ENCODE measurements at places on chromosomes 12 and 14.
A peak's percentile ranks its signal among the peaks of the same experiment; 100 is the strongest.

DNA sequence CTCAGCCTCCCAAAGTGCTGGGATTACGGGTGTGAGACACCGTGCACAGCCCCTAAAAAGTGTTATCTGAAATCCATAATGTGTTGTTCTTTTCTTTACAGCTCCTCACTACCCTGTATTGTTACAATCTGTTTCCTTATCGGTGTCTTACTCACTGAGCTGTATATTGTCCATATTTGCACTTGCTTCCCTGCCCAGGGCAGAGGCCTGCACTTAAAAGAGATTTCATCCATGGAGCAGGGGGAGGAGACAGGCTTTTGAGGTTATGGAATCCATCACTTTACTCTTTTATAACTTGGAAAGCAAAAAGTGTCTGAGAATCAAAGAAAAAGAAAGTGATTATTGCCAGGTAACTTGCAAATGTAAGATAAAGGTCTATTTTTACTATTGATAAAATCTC, 251.0 kb downstream of the DIO2 start:
- DNase-seq, result no peak

GRCh38 chr14:64945431-64946178, 3.1 kb upstream of the GPX2 start:
- DNase-seq, result no peak

- DNase-seq, result no peak
These were observed 70.1 kb downstream of the PEBP1 start for GRCh38 chr12:118206107-118206412.

DNA sequence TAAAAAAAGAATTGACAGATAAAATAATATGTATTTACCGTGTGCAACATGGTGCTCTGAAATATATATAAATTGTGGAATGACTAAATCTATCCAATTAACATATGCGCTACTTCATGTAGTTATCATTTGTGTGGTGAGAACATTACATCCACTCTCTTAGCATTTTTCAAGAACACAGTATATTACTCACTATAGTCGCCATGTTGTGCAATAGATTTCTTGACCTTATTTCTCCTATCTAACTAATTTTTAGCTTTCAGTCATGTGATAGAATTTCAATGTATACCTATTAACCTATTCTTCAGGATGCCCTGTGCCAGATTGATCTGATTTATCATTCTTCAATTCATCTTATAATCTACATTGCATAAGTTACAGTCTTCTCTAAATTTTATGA, 178.6 kb downstream of the BCAT1 start:
- no peak for DNase-seq

- DNase-seq, result no peak
These were observed 10.7 kb downstream of the DYRK4 start for GRCh38 chr12:4572680-4573079.

DNA sequence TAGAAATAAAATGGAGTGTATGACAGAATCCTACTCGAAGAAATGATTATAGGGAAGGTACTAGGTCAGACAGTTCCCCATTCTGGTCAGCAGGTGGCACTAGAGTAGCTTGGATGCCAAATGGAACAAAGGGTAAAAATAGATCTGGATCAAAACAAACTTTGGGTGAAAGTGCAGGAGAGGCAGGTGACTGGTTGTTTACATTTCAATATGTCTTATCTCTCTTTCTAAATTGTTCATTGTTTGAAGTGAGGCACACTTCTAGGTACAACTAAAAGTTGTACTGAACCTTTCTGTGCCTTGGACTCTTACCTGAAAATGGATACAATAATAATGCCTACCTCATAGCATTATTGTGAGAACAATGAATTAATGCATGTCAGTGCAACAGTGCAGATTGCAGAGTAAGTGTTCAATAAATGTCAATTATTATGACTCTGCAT, 62.0 kb upstream of the OSBPL8 start:
- DNase-seq, result peak; percentile 12

DNA sequence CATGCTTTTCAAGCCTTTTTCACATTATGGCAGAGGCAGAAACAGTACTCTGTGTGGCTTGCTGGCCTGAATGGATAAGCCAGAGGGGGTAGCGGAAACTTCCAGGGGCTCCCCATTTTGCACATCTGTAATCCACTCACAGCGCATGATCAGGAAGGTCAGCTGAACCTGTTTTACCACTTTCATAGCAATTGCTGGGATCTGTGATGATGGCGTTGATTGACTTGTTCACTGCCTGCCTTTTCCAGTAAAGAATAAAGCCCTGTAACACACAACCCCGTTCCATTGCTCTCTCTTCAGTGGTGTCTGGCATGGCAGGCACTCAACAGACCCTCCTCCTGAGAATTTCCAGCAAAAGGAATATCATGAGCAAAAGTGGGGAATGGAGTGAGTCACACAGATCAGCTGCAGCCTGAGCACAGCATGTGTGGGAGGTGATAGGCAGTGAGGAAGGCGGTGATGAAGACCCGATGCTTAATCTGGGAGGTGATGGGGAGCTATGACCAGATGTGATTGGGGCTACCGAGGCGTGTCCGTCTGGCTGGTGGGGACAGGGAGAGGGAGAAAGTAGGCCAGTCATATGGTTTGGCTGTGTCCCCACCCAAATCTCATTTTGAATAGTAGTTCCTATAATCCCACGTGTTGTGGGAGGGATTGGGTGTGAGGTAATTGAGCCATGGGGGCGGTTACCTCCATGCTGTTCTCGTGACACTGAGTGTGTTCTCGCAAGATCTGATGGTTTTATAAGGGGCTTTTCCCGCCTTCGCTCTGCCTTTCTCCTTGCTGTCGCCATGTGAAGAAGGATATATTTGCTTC, 44.7 kb upstream of the CHST11 start:
- DNase-seq, result no peak

All from T1000 (cell line).